Kasumi-1 (cell line): ENCODE measurements at places on chromosomes 4 and X.

GRCh38 chr4:23648854-23649596 lies 240.8 kb downstream of the PPARGC1A start:
- no peak for DNase-seq

GRCh38 chrX:40863671-40864070 lies 128.3 kb upstream of the MED14 start:
- DNase-seq = no peak

GRCh38 chrX:9493936-9494335 lies 29.1 kb downstream of the TBL1X start:
- no peak for DNase-seq

- peak; percentile 0 for DNase-seq
Observed at GRCh38 chrX:25442499-25442898, 426.7 kb upstream of the ARX start.
